ENCODE measurements at places on chromosomes 1 and 21.

- no peak for DNase-seq
Measured at GRCh38 chr1:151860504-151861187, 7.1 kb upstream of the THEM5 start.

GRCh38 chr1:239550178-239550577 is 163.8 kb downstream of the CHRM3 start:
- peak; percentile 58 for DNase-seq

DNA sequence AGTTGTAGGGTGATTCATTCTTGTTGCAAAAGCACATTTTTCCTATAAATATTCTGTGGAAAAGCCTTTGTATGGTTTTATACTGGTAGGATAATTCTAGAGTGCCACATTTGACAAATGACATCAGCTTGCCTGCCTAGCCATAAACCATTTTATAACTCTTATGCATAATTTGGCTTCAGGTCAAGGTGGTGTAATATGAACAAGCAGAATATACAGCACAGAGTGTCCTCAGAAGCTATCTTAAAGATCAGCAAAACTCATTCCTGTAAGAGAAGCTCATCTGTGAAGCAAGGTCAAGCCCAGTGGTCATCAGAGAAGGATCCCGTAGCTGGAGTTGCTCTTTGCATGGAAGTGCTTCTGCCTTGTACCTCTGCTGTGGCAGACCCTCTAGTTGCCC is 24.0 kb upstream of the C1orf21 start:
- no peak for DNase-seq

- DNase-seq = peak; percentile 96
Measured at GRCh38 chr1:148263128-148263905, 111.2 kb upstream of the NBPF11 start.

GRCh38 chr1:247962911-247963588 is 2.0 kb upstream of the OR2AK2 start:
- no peak for DNase-seq

DNA sequence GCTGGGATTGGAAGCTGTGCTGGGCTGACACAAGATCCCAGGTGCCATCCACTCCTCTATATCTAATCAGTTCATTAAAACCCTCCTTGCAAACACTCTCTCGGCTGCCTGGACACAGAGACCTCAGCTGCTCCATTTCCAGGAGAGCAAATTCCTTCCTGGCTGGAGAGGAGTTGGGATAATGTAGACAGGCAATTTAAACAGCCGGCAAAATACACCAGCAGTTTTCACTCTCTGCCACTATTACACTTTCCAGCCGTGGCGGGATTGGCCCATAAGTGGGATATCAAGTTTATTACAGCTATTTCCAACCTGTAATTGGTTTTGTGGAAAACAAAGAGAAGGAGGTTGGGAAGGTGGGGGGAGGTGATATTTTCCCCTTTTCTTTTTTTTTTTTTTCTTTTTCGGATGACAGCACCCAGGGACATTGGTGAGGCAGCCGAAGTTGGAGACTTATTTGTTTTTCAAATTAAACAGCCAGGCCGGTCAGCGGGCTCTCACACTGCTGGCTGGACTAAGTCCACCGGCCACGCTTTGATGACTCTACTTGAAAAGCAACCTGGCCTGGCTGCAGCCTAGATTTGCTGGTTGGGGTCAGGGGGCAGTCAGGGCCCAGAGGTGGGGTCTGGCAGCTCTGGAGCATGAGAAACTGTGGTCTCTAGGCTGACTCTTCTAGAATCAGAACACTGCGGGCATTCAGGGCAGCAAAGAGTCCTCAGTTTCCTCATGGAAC is 177.4 kb downstream of the IGSF21 start:
- no peak for DNase-seq

DNA sequence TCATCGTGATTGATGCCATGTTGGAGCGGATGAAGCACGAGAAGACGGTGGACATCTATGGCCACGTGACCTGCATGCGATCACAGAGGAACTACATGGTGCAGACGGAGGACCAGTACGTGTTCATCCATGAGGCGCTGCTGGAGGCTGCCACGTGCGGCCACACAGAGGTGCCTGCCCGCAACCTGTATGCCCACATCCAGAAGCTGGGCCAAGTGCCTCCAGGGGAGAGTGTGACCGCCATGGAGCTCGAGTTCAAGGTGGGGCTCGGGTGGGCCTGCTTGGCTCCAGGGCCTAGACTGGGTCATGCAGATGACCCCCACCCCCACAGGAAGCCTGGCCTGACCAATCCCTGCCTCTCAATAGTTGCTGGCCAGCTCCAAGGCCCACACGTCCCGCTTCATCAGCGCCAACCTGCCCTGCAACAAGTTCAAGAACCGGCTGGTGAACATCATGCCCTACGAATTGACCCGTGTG is 30.6 kb upstream of the KDM4A start:
- no peak for DNase-seq

DNA sequence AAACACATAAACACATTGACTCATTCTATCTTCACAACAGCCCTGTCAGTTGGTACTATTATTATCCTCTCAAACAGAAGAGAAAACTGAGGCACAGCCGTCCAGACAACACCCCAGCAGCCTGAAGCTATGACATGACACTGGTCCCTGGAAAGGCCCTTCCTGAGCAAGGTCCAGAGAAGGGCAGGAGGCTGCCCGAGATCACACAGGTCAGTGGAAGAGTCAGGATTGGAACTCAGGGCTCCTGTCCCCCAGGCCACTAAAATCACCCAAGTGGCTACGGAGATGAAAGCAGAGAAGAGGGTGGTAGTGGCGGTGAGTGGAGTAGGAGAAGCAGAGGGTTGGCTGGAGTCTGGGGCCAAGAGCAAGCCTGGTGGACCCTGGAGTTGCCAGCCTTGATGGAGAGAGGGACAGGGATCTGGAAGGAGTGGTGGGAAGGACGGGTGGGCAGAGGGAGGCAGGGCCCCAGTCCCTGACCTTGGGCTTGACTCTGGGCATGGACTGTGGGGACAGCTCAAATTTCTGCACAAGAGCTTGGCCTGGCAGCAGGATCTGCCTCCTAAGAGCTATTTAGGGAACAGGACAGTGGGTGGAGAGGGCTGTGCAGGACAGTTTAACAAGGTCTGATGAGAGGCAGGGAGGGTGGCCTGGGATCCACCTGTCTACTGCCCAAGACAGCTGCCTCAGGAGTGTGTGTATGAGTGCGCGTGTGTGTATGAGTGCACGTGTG is 15.8 kb downstream of the MYOM3 start:
- no peak for DNase-seq

DNA sequence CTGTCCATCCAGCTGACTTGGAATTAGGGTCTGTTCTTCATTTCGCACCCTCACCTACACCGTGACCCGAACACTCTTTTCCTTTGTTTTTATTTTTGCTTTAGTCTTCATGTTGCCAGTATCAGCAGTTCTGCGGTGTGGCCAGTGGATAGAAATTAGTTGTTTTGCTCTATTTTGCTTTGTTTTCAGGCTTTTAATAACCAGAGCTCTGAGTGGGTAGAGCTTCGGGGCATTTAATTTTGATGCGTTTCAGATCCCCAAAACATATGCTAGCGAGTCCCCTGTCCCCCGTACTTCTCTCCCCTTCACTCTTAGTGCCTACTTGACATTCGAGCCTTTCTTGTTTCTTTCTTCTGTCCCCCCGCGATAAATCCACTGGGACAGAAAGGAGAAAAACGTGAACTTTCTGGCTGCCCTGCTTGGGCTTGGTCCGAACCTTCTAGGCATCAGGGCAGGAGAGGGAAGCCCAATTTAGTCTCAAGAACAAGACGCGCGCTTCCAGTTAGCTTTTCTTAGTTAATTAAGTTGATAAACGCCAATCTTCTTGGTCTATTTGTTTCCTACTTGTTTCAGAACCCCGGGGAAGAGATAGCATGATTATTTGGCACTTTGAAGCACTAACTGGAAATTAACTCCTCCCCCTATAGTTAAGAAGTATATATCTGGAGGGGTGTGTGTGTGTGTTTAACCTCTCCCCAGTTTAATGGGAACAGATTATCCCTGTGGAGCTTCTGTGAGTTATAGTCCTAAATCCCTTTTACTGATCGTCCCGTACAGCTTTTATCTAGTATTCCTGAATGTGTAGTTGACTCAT is 839 bp downstream of the SWT1 start:
- no peak for DNase-seq

- no peak for DNase-seq
Measured at GRCh38 chr1:90356991-90357390, 360.1 kb downstream of the BARHL2 start.

DNA sequence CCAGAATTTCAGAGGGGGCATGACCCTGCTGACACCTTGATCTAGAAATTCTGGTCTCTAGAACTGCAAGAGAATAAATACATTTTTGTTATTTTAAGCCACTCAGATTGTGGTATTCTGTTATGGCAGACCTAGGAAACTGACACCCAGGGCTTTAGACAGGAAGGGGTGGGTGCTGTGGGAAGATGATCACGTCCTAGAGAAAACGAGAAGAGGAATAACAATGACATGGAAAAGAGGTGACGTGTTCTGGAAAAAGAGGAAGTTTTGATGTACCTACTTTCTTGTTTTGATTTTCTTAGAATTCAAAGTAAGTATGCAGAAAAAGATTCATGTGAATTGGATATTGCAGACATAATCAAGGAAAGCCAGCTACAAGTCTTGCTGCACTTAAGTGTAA is 232.9 kb upstream of the RUNX1 start:
- DNase-seq = no peak

GRCh38 chr1:22379566-22379965 is 72.1 kb upstream of the ZBTB40 start:
- DNase-seq = no peak

GRCh38 chr1:22143065-22144033 is at the start of gene WNT4:
Gene WNT4, minus strand, starts transcription at chr1:22143097. Its CDS starts 175 bp downstream, at chr1:22142922.
- DNase-seq = no peak

GRCh38 chr1:85992791-85993190 is 163.8 kb downstream of the COL24A1 start:
- no peak for DNase-seq
